ENCODE measurements at places on chromosomes 2 and 18.

DNA sequence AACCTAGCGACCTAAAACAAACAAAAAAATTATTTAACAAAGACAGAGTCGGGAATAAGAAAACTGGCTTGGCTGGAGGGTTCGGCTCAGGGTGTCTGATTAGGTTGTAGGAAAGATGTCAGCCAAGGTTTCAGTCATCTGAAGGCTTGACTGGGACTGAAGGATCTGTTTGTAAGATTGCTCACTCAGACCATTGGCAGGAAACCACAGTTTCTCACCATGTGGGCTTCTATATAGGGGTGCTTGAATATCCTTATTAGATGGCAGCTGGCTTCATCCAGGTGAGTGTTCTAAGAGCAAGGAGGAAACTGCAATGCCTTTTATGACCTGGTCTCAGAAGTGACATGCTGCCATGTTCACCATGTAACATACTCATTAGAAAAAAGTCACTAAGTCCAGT, 999 bp upstream of the IL36B start:
- no peak for DNase-seq

- DNase-seq, result no peak
Observed at GRCh38 chr2:122627388-122627787, 871.9 kb downstream of the TSN start.

DNA sequence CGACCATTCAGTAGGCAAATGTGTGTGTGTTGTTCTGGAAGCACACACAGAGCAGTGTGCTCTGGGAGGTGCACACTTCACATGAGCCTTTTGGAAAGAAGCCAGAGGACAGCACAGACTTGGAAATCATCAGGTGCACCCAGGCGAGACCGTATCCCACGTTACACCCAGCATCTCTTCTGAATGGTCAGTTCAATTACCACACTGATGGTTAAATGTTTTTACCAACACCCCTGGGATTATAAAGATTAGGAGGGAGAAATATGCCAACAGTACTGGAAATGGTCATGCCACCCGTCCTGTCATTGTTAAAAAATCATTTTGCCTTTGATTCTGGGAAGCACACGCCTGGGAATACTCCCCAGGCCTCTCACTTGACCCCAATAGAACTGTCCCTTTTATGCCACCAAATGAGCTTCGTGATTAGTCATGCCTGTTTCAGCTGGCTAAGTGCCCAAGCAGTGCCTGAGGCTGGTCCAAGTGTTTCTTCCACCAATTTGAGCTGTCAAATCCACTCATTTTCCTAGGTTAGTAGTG, 183.7 kb downstream of the NRP2 start:
- DNase-seq, result peak; percentile 30

- no peak for DNase-seq
Observed at GRCh38 chr2:9118383-9118960, 88.1 kb upstream of the ASAP2 start.

DNA sequence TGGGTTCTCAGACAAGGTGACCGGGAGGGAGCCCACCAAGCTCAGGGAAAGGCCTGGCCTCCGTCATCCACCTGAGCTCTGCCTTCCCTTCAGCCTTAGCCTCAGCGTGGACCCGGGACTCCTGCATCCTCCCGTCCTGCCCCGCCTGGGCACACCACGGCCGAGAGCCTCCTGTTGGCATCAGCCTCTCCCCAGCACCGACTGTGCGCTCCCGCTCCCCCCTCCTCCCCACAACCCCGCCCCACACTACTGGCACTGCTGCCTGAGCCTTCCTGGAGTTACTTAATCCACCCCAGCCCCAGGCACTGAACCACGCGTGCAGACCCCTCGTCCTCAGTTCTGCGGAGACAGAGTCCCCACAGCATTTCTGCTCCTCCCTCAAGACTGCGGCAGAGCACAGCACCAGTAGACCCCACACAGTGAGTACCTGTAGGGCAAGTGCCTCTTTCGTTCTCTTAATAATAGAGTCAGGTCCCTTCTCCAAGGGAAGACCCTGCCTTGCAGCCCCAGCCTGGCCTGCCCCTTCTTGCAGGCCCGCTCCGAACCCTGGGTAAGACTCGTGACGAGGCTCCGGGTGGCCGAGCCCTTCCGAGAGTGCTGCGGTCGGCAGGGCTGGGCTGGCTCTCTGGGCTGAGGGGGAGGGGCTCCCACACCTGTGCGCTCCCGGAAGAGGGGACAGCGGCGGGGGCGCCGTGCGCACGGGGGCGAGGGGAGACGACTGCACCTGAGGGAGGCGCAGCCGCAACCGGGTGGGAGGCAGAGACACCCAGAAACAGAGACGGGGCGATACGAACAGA, at the start of gene AMER3:
TSS of gene AMER3 (plus strand) at position 285 of the 797 bp plus-strand sequence. CDS start 6,533 bp downstream, outside the sequence.
- no peak for DNase-seq

GRCh38 chr2:64675860-64676259, 22.1 kb upstream of the SERTAD2 start:
- DNase-seq, result peak; percentile 55

- no peak for DNase-seq
Observed at GRCh38 chr2:185998562-185999070, 260.0 kb downstream of the FSIP2 start.

DNA sequence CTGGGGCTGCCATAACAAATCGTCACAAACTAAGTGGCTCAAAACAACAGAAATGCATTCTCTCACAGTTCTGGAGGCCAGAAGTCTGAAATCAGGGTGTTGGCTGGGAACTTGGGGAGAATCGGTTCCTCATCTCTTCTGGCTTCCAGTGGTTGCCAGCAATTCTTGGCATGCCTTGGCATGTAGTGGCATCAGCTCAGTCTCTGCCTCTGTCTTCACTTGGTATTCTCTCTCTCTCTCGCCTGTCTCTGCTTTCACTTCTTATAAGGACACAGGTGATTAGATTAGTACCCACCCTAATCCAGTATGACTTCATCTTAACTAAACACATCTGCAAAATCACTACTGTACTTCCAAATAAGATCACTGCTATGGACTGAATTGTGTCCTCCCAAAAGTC, 695.4 kb upstream of the ID2 start:
- DNase-seq, result no peak

DNA sequence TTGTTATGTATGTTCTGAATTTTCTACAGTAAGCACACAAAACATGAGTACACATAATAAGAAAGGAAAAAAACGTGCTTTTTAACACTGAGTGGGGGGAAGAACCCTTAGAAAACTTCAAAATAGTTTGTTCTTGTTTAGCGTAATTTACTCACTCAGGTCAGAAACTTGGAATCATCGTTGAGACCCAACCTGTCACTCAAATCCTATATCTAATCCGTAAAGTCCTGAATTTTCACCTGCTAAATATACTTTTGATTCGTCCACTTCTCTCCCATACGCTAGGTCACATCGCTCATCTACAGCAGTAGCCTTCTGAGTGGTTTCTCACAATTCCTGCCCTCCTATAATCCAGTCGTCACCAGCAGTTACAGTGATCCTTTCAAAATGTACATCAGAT, 767 bp downstream of the TPRKB start:
- DNase-seq, result no peak

GRCh38 chr2:190786404-190787166, 94.0 kb upstream of the GLS start:
- no peak for DNase-seq

DNA sequence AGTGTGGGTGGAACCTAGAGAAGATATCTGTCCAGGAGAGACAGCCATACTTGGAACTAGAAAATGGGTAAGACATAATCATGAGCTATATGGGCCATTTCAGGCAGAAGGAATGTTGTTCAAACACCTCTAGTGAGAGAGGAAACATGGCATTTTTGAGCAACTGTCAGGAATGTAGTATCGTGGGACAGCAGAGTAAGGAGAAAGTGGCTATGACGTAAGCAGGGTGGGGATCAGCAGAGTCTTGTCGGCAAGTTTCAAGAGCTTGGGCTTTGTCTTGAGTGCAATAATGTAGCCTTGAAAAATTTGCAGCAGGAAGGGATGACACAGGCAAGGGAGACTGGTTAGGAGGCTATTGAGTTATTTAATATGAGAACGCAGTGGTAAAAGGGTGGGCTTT, 20.4 kb downstream of the SERPINB7 start:
- DNase-seq, result no peak

- DNase-seq, result no peak
Observed at GRCh38 chr2:102544182-102544581, 71.2 kb downstream of the SLC9A4 start.

DNA sequence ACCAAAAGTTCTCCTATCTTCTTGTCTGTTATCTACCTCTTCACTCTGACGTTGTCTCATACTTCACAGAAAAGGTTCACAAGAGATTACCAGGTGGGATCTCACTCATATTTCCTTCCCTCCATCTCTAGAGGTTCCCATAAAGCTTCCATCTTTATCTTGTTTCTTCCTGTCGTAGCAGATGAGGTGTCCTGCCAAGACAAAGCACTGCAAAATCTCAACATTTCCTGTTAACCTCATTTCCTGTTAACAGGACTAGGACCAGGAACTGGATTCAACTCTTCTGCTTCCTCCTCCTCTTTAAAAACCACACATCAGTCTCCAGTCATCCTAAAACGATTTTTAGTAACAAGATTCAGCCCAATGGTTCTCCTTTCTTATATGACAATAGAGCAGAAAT, 512.8 kb upstream of the NRP2 start:
- DNase-seq, result no peak

DNA sequence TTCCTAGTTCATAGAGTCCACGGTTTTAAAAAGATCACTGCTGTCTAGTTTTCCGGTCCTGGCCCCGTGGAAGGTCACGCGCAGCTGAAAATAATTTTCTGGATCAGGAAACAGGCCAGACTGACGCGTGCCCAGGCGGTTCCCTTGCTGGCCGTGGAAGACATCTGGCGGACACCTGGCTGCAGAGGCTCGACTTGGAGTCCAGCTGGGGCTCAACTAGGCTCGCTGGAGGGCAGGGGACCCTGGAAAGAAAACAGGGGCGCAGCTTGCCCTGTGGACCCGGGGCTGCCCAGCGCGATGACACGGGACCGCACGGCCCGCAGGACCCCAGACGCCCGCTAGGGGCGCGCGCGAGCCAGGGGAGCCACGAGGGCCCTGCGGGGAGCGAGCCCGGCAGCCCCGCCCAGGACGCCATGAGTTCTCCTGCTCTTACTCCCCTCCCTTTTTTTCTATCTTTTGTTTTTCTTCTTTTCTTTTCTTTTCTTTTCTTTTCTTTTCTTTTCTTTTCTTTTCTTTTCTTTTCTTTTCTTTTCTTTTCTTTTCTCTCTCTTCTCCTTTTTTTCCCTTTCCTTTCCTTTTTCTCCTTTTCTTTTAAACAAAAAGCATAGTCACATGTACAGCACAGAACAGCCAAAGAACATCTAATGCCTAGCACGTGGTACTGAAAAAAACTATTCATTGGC, 43.2 kb upstream of the UBE2F start:
- peak; percentile 43 for DNase-seq

DNA sequence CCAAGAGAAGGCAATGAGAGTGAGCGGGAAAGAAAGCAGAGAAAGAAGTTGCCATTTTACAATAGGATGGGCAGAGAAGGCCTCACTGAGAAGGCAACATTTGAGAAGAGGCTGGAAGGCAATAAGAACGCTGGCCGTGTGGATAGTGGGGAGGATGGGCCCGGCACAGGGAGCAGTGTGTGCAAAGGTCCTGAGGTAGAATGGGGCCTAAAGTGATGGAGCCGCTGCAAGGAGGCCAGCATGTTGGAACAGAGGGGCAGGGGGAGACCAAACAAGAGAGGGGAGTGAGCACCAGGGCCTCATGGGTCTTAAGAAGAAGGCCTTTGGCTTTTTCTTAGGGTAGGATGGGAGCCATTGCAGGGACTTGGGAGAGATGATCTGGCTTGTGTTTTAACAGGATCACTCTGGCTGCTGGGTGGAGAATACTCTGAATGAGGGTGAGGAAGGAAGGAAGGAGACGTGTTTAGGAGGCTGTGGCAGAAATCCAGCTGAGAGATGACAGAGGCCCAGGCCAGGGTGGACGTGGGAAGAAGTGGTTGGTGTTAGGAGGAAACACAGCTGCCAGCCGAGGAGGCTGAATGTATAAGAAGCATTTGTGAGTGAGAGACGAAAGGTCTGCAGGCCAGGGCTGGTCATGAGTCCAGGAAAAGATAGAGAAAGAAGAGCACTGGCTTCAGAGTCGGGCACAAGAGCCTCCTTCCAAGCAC, 159.8 kb downstream of the KLHL29 start:
- DNase-seq, result no peak

DNA sequence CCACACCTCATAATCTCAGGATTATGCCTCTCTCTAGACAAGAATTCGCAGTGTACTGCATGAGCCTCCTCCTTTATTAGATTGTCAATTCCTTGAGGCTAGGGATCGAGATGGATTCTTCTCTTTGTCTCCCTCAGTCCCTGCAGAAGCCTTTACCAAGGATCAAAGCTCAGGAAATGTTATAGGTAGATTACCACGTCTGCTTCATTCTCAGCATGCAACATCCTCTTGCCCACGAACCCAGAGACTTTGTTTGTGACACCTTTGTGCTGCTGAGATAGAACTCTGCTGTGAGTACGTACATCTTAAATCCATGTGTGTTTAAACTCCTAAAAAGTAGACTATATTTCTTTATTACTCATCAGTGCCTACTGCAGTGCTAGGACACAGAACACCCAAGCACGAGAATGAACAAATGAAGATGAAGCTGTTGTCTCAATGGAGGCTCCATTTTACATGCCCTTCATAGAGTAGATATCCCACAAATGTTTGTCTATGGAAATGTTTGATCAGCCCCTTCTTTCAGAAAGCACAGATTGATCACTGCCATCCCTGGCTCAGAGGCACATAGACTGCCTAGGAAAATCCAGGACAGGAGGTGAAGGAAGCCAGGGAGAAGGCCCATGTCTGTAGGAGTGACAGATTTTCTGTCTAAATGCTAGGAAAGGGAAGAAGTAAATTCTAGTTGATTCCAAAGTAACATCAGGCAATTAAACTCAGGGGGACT, 98.8 kb upstream of the KLHL29 start:
- no peak for DNase-seq

- peak; percentile 31 for DNase-seq
Observed at GRCh38 chr2:226799976-226800940, 638 bp upstream of the IRS1 start.

DNA sequence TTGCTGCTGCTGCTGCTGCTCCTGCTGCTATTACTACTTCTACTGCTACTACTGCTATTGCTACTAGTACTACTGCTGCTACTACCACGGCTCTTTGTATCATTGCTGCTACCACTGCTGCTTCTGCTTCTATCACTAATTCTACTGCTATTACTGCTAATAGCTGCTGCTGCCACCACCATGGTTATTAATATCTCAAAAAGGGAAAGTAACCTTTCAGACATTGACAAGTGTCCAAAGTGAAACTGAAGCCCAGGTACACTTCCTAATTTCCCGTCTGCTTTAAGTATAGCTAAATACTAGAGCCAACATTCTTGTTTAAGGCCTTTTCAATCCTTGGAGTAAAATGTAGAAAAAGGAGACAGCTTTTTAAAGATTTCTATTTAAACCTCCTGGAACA, 45.4 kb upstream of the EHBP1 start:
- DNase-seq, result no peak

DNA sequence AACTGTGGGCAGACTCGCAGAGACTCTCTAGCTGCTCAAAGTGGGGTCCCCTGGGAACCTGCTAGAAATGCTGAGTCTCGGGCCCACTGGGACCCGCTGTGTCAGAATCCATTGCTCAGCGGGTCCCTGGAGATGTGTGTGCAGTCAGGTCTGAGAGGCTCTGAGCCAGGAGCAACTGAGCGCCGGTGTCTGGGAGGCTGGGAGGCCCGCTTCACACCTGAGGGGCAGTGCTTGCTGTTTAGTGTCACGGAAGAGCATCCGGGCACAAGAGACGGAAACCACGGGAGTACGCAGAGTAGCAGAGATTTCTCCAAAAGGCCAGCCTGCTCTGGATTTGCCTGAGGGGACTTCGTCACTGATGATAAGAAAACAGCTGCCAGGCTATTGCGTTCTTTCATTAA, 70.1 kb downstream of the EDAR start:
- DNase-seq, result no peak

Data from SW480 (cell line).